Activated CD8-positive, alpha-beta memory T cell treated with anti-CD3 and anti-CD28 coated beads for 48 hours (primary cell): ENCODE measurements at places on chromosomes 12 and 14.

DNA sequence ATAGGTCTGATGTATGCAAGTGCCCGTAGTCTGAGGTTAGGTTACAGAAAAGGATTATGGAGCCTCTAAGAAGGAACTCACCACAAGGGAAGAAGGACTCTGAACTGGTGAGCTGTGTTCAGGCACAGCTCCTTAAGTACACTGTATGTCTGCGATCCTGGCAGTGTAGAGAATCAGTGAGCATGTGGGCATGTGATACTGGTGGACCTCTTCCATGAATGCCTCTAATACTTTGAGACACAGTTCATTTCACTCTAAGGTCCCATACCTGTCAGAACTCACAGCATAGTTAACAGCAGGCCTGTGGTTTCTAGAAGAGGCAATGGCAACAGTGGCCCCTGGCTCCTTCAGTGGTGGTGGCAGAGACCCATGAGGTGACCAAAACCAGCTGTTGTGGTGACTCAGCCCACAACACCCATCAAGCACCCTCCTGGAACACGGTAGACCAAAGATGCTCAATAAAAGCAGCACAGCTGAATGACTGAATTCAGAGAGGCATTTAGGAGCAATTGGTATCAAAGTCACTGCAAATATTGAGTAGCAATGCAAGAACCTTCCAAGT is 6.9 kb upstream of the OR6J1 start:
- DNase-seq: no peak

DNA sequence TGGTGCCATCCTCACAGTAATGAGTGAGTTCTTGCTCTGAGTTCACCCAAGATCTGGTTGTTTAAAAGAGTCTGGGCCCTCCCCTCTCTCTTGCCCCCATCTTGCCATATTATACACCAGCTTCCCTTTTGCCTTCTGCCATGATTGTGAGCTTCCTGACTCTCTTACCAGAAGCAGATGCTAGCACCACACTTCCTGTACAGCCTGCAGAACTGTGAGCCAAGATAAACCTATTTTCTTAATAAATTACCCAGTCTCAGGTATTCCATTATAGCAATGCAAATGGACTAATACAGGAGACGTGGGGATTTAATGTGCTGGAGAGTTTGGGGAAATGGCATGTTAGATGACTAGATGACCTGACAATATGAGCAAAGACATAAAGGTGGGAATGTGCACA is 12.8 kb downstream of the SLC4A8 start:
- no peak for DNase-seq

DNA sequence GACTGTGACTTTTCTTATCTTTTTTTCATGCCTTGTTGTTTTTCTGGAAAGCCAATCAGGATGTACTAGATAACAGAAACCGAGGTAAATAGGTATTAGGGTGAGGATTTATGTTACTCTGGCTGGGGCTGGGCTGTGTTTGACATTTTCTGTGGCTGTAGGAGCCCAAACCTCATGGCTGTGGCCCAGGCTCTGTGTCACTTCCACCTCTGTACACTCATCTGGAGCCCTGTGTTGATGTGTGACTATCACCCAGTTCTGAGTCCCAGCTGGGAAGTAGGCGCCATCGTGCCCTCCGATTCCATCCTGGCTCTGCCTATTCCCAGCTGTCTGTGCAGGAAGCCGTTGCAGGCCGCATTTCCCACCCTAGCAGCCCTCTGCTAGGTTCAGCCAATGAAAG is 1.6 kb upstream of the HHIPL1 start:
- DNase-seq: no peak

GRCh38 chr14:24673534-24674203 is 39.7 kb upstream of the GZMB start:
- DNase-seq: no peak

- no peak for DNase-seq
Observed at GRCh38 chr12:105168006-105168405, 60.5 kb downstream of the WASHC4 start.

- DNase-seq: no peak
Observed at GRCh38 chr12:57965766-57966165, 24.4 kb downstream of the ATP23 start.

- DNase-seq: no peak
Observed at GRCh38 chr12:57190037-57190436, 26.6 kb upstream of the NXPH4 start.

GRCh38 chr14:51999084-51999483 is 9.7 kb downstream of the RTRAF start:
- no peak for DNase-seq

- no peak for DNase-seq
Observed at GRCh38 chr14:54590481-54590880, 23.6 kb downstream of the SAMD4A start.

GRCh38 chr12:15469356-15469755 is 147.0 kb downstream of the PTPRO start:
- DNase-seq: no peak

- no peak for DNase-seq
Observed at GRCh38 chr12:27252934-27253333, 8.8 kb downstream of the STK38L start.

DNA sequence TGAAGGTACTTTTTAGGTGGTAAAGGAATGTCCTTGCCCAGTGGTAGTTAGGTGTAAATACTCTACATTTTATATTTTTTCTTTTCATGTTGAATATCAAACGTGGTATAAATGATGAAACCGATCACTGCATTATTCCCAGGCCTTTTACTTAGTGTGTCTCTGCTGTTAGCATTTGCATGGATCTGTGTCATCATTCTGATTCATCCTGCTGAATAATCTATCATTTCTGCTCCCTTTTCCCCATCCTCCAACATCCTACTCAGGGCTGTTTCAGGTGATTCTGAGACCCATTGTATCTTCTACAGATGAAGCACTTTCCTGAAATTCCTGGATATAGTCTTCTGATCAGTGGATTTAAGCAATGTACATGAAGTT is 61.0 kb upstream of the PTHLH start:
- DNase-seq: no peak

- no peak for DNase-seq
Observed at GRCh38 chr12:106284358-106285105, 18.0 kb upstream of the TCP11L2 start.

DNA sequence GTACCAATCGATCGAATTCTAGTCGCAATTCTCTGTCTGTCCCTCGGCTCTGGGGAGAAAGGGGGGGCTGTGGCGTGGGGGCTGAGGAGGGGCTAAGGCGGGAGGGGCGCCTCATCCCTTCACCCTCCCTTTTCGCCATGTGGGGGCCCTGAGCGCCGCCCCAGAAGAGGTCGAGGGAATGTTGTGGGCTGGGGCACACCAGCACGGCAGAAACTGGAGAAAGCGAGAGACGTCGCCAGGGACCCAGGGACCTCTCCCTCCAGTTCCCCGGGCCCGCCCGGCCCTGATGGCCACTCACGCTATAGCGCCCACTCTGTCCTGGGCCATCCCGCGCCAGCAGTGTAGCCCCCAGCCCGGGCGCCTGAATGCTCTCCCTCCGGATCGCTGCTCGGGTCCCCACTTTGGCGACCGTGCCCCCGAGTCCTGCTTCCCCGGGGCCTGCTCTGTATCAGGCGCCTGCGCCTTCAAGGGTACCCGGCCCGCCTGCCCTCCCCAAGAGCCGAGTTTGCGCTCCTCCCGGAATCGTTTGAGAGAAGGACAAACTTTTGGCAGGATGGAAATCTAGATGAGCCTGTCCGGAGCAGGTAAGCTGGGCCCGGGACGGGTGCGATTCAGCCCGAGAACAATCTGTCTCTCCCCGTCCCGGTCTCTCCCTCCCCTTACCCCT is 62.6 kb downstream of the SMUG1 start:
- no peak for DNase-seq

DNA sequence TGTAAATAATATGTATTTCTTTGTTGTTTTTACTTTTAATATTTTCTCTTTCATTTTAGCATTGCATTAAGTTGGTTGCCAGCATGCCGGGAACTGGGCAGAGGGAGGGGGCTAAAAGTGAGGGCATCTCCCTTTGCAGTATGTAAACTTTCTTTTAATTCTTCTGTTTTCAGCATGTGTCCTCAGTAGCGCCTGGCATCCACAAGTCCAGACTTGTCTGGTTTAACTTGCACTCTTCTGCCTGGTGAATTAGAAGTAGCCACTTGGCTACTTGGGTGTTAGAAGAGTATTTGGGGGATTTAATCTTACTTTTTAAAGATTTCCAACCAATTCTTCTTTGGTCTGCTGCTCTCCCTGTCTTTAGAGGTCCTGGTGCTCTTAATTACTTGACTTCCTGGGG is 117.2 kb upstream of the SCAF11 start:
- no peak for DNase-seq

GRCh38 chr12:29990971-29991370 is 207.2 kb upstream of the TMTC1 start:
- no peak for DNase-seq

- no peak for DNase-seq
Observed at GRCh38 chr14:62947301-62947700, 98.0 kb downstream of the KCNH5 start.

DNA sequence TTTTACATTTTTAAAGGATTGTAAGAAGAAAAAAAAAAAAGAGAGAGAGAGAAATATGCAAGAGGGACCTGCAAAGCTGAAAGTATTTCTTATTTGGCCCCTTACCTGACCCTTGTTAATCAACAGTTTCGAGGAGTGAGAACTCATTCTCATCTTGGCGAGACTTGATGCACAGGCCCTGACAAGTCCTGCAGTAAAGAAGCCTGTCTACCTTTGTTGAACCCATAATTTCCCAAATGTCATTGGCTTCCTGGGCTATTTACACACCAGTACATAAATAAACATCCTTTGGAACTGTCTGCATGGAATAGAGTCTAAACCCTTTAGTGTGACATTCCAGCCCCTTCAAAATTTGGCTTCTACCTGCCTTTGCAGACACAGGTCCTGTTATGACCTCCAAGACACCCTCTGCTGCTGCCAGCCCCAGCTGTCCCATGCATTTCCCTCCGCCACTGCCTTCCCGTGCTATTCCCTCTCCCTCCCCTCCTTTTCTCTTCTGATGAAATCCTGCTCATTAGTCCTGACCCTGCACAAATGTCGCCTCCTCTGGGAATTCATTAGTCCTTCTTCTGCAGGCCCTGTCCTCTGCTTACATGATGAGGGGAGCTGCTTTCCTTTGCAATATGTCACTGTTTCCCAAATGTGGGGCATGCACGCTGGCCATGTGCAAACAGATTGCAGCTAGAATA is 35.1 kb downstream of the MYL2 start:
- DNase-seq: no peak

DNA sequence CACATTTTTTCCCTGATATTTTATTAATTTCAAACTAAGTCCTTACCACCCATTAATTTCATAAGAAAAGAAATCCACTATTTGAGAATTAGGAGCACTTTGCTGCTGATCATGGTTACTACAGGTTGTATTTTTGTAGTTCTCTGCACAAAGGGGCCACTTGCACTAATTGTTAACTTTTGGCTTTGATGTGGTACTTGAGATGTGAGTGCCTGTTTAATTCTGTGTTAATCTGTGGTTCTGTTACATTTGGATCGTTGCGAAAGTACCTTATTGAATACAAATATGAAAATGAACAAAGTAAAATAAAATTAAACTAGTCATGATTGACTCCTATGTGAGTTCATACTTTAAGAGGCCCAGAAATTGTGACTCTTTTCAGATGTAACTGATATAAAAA is 374.9 kb upstream of the RGS6 start:
- no peak for DNase-seq

GRCh38 chr12:92930421-92930820 is 1.3 kb upstream of the EEA1 start:
- DNase-seq: no peak

DNA sequence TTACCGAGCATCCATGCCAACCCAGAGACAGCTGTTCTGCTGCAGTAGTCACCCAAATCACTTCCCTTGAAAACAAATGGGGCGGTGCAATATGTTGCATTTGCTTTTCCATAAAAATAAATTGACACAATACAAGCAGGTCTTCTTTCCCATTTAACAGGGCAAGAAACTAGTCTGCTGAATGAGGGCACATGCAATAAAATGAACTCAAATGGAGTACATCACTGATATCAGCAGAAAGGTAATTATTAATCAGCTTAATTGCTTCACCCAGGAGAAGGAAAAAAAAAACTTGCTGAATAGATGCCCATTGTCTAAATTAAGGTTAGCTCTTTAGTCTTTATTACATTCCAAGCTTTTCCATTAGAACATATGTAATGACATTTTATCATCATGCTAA is 175.1 kb upstream of the GZMB start:
- DNase-seq: no peak

DNA sequence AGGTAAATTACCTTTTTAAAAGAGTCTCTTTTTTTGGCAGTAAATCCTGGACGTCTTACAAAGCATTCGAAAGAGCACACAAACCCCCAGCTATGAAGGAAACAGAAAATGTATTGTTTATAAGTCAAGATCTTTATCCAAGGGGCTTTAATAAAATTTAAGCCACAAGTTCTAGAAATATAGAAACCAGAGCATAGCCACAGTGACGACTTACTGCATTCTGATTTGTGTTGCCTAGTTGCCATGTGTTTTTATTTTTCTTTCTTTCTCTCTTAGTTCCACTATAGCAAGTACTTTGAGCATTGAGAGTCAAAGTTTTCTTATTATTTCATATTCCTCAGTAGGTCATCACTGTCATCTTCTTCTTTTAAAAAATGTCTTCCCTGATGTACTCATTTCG is 47.8 kb upstream of the TBPL2 start:
- no peak for DNase-seq

- no peak for DNase-seq
Observed at GRCh38 chr12:120138366-120138765, 21.8 kb upstream of the RAB35 start.

DNA sequence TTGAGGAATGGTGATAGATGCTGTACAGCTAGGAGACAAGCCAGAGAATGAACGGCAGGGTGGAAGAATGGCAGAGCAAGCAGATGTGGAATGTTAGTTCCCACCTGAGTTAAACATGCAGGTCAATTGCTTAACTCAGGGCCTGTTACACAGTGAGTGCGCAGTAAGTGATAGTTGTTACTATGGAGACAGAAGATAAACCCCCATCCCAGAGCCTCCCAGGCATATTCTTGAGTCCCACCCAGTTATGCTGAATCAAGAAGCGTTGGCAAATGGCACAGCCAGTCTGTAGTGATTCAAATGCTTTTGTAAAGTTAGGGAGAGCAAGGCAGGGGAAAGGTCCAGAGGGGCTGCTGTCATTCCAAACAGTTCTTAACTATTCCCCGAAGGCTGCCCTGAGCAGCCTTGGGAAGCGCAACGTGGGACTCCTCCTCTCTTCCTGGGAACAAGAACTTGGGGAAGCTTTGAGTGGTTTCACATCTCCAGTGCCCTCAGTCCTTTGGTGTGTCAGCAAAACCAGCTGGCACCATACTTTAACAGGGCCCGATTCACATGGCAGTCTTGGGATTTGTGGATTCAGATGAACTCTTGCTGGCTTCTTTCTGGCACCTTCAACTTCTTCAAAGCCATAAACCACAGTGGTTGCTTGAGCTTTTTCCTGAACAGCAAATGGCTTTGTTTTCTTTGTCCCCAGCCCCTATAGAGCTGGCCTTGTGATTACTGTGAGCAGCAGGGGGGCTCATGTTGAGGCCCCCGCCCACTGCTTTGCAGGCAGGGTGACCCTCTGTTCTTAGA is 66.4 kb downstream of the PPM1A start:
- DNase-seq: no peak

GRCh38 chr12:49536526-49537071 is 2.2 kb upstream of the KCNH3 start:
- no peak for DNase-seq

GRCh38 chr14:33307691-33308251 is 369.1 kb downstream of the NPAS3 start:
- no peak for DNase-seq
